CD4-positive, alpha-beta T cell treated with Interleukin-15 for 1 hour (primary cell): ENCODE measurements at places on chromosomes 11 and 22.

DNA sequence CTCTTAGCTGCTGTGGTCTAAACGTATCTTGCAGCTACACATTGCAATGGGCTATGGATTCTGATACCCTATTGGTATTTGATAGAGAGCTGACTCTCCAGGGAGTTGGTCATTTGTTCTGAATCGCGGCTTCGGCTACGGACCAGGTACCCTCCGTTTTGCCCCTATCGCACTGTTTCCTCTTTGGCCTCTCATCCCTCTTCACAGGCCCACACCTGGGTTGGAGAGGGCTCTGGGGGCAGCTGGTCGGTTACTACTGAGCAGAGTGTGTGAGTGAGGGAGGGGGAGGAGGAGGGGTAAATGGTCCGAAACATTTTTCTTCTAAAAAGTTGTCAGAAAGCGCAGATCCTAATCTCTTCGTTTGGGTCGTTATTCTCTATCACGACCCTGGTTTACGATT is 48.8 kb upstream of the HSD17B12 start:
- DNase-seq, result no peak

- no peak for DNase-seq
Measured at GRCh38 chr22:45686836-45687235, 15.2 kb downstream of the ATXN10 start.

GRCh38 chr22:49094151-49094550 is 733.5 kb downstream of the BRD1 start:
- DNase-seq, result no peak

- no peak for DNase-seq
Measured at GRCh38 chr11:6650980-6651379, 4.6 kb downstream of the DCHS1 start.

DNA sequence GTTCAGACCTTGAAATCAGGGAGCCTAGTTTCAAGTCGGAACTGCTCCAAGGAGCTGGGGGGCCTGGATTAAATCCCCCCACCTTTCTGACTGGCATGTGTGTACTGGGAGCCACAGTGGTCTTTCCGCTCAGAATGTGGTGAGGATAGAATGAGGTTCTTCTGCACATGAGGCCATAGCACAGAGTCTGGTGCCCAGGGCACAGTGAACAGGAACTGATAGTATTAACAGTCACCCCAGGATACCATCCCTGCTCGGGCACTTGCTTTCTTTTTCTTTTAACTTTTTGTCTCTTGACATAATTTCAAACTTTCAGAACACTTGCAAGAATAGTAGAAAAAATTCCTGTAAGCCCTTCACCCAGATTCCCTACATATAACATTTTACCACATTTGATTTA is 28.8 kb downstream of the LMO1 start:
- DNase-seq, result no peak

GRCh38 chr11:60485987-60486386 is 6.6 kb upstream of the MS4A12 start:
- DNase-seq, result peak; percentile 47

- no peak for DNase-seq
Measured at GRCh38 chr11:11701070-11701469, 79.3 kb upstream of the GALNT18 start.
